ENCODE measurements at places on chromosomes 16 and 17.

DNA sequence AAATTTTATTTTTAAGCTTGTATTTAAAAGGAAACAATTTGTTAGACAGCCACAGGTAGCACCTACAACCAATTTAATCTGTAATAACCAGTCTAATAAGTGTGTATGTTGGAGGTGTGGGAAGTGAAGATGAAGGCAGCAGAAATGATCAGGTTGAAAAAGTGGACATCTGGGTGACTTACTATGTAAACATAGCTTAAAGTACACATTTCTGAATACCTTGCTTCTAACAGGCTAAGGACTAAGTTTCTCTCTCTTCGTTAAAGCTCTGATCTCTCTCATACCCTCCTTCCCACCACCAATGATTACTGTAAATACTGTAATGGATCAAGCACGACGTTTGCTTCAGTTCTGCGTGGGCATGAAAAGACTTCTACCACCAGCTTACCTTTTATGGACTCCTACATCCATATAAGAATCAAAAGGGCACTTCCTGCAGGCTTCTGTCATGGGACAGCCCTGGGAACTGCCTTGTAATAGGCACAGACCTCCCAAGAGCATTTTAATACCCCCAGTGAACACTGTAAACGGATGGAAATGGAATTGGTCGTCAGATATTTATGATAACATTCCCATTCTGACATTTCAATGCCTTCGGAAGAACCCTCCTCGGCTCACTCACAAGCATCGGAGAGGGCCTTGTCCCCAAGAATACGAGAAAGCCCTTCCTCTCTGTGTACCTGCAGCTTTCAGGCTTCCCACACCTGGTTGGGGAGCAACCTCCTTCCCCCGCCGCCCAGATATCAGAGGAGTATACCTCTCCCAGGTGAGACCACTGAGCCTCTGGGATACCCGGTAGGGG lies 700 bp downstream of the CCDC43 start:
- DNase-seq: no peak

DNA sequence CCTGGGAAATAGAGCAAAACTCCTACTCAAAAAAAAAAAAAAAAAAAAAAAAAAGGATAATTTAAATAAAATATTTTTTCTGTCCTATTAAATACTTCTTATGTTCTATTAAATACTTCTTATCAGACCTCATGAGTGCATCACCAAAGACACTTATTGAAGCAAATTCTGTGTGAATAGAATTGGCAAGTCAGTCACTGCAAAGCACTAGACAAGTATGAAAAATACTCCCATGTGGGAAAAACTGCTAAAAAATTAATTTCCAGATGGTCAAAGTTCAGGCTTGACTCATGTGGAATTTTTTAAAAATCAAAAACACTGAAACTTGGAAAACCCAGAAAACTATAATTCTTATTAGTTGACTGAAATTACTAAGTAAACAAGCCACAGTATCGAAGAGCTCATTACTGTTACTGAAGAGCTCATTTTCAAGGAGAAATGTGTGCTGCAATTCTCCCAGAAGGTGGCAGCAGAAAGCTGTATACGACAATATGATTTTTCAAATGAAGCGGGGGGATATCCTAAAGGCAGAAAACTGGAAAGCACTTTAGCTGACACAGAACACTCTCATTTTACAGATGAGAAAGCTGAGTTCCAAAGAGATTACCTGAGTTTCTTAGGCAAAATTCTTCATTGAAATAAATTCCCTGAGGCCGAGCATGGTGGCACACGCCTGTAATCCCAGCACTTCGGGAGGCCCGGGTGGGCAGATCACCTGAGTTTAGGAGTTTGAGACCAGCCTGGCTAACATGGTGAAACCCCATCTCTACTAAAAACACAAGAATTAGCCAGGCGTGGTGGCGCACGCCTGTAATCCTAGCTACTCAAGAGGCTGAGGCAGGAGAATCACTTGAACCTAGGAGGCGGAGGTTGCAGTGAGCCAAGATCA lies 15.9 kb upstream of the FBXO47 start:
- no peak for DNase-seq

GRCh38 chr17:55784666-55785065 lies 33.8 kb downstream of the PCTP start:
- DNase-seq: no peak

GRCh38 chr17:55763856-55764255 lies 13.0 kb downstream of the PCTP start:
- no peak for DNase-seq

DNA sequence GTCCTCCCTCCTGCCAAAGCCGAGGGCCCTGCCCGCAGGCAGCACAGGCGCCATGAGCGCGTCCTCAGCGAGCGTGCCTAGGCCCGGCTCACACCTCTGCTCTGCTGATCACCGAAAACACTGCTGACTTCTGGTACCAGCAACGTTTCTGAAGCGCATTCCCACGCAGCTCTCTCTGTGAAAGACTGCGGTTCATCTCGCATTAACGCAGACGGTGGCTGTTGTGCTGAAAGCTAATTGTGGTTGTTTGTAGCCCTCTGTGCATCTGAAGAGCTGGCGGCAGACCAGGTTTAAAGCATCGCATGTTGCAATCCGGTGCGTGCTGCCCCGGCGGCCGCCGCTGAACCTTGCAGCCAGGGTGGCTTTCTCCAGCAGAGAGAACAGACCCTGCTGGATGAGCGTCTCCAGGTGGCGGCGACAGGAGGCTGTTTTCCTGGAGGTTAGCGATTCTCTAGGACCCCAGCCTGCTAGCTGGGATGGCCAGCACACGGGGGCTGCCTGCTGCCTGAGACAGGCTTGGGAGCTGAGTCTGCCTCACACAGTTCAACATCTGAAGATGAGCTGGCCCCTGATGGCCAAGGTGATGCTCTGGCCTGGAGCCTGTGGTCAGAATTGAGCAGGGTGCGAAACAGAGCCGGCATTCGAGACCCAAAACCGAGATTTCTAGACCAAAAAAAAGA lies 49.8 kb upstream of the CHMP6 start:
- no peak for DNase-seq

DNA sequence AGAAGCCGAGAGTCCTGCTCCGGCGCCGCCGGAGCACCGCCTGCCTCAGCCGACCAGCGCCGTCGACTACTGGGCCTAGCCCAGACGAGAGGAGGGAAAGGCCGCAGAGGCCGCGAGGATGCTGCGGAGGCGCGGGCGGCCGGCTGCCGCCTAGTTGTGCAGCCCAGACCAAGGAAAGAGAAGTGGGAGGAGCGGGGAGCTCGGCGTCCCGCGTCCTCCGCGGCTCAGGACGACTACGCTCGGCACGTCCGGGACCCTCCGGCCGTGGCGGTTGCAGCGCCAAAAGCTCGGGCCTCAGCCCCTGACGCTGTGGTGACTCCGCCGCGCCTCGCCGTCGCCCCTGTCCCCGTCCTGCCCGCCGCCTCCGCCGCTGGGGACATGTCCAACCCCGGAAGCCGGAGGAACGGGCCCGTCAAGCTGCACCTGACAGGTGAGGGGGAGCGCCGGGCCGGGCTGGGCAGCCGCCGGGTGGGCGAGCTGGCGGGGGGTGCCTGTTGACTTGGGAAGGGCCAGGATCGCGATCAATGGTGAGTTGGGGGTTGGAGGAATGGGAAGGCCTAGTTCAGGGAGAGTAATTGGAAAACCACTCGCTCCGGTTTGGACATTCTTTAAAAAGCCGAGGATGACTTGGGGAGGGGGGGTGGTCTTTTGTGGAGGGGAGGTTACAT lies 37.7 kb downstream of the RNF135 start:
- DNase-seq: peak; percentile 16

GRCh38 chr16:70375636-70376611 lies 29.2 kb downstream of the DDX19A start:
- no peak for DNase-seq

GRCh38 chr16:16062023-16062937 lies 112.9 kb downstream of the ABCC1 start:
- DNase-seq: no peak

- no peak for DNase-seq
These were observed 20.3 kb downstream of the ALOX15B start for GRCh38 chr17:8059131-8059530.

DNA sequence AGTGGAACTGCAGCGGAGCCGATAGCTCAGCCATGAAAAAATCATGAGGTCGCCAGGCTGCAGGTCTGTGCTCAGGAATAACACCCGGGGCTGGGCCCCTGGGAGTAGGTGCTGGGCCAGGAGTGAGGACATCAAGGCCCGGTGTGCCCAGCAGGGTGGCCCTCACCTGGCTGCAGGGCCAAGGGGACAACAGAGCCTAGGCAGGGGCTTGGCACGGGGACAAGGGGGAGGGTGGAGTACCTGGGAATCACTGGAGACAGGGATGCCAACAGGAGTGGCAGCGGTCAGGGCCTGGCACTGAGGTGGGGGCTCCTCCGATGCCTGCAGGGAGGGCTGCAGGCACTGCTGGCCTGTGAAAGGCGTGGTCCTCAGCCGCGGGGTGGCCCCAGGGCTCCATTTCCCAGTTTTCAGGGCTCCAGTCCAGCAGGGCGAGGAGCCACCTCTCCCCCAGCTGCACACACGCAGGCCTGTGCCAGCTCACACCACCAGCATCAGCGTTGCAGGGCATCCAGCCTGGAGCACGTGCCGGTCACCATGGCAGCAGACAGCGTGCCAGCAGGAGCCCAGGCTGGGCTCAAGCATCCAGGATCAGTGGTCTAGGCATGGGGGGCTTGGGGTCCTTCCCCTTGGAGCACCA lies 4.7 kb upstream of the FSCN2 start:
- DNase-seq: no peak

- DNase-seq: no peak
These were observed 50.0 kb downstream of the KCNJ18 start for GRCh38 chr17:21742326-21742725.

All from stimulated activated CD8-positive, alpha-beta memory T cell treated with anti-CD3 and anti-CD28 coated beads, Interleukin-7, amount 100 ng/mL, for 48 hours (primary cell).